ENCODE measurements at places on chromosomes 2 and 18. TPM values are rescaled to one million over a fixed set of nuclear protein-coding genes. Genes with fewer than 3 reads are reported as not detected.

VIL1 gene
- total RNA-seq: 401 TPM

- no peak for DNase-seq
Observed at GRCh38 chr2:155633060-155633839, 699.3 kb downstream of the NR4A2 start.

- DNase-seq: no peak
Observed at GRCh38 chr2:83224591-83225200, 1234.4 kb downstream of the SUCLG1 start.

DNA sequence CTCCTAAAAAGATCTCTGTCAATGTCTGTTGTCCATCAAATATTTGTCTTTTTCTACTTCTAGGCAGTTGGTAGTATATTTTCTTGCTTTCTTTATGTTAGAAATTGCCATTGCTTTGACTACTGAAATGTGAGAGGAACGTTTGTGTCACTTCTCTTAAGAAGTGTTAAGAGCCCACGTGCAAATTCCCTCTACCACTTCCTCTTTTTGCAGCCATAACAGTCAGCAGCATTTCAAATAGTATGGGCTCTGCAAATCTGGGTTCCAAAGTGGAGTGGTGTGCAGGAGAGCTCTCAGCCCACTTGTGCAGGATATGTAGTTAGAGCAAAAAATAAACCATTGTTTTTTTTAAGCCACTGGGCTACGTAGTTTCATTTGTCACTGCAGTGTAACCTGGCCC lies 314.0 kb downstream of the MEIS1 start:
- no peak for DNase-seq

- no peak for DNase-seq
Observed at GRCh38 chr18:340044-340443, 72.2 kb upstream of the THOC1 start.

DNA sequence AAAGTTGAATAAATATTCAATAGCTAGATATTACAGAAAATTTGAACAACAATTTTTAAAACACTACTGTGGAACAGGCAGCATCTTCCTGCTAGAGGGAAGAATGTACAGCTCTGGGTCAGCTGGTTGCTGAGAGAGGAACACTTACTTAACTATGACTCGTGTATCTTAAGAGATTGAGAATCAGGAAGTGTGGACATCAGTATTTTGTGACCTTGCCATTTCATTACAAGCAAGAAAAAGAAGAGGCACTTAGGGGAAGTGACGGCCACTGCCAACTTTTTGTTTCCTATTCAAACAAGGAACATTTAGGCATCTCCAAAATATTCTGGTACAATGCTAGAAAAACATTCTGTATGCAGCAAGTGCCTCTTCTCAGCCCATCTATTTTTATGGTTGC lies 45.9 kb downstream of the ITPRID2 start:
- no peak for DNase-seq

DNA sequence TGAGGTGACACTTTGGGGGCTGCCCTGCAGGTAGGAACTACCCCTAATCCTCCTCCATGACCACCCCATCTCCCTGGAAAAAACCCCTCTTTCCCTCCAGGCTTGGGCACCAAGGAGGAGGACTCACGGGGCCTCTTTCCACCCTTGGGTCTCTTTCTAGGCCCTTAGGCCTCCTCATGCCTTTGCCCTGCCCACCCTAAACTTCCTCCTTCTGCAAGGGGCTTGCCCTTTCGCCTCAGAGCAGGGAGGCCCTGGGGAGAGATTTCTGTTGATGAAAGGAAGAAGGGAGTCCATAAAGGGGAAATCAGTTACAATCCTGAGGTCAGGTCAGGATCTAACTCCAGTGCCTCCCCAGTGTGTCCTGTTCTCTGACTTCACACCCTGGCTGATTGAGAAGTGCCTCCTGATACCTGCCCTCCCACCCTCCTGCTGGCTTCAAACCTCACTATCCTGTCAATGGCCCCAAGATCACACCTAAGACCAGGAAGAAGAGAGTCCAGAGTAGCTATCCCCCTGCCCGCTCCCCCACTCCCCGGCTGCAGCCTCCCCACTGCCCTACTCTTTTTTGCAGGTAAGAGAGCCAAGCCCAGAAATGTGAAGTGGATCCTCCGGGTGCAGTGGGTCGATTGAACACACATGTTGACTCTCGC lies 16.7 kb upstream of the TNS1 start:
- no peak for DNase-seq

DNA sequence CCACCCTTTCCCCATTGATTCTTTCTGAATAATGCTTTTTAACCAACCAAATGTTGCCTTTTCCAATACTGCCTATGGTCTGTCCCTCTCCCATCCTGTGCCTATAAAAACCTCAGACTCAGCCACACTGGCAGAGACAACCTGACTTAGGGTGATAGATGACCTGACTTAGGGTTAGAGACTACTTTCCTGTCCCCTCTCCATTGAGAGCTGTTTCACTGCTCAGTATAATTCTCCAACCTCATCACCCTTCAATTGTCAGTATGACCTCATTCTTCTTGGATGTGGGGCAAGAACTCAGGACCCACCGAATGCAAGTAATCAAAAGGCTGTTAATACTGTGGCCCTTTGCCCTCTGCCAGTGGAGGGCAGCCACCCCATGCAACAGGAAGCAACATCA lies 182.3 kb upstream of the STK17B start:
- DNase-seq: no peak

DNA sequence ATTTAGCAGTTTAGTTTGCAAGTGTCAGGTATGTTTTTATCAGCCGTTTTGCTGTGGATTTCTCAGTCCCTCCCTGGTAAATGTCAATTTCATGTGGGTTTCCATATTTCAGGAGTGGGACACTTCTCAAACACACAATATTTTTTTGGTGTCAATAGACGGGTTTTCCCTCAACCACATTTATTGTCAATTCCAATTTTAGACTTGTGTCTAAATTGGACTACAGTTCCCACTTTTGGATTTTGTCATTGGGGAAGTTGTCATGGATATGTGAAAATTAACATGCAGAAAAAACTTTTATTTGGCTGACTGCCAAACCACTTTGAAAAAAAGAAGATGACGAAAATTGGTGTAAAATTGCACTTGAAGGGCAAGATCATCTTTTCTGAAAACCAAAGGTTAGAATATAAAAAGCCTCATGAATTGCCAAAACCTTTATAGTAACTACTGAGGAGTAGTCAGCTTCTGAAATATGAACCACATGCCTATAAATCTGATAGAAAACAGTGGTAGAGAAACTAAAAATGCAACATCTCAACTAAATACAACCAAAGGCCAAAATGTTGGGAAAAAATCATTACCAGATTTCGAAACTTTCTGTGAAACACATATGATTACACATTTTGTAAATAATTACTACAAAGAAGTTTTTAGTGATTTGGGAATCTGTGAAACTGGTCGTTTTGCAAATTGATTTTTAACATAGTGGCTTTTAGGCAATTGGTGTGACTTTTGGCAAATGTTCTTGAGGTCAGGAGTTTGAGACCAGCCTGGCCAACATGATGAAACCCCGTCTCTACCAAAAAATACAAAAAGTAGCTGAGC lies 106.4 kb downstream of the BCL2L11 start:
- DNase-seq: no peak

All from Caco-2 (cell line).